ENCODE measurements at places on chromosomes 12 and 14. TPM values are rescaled to one million over a fixed set of nuclear protein-coding genes. Genes with fewer than 3 reads are reported as not detected.

The NPFF gene
- polyA plus RNA-seq: not detected

The CCER1 gene
- polyA plus RNA-seq: not detected

The VCPKMT gene
- 7.1 TPM for polyA plus RNA-seq

GRCh38 chr12:116870306-116870705 lies 10.9 kb downstream of the HRK start:
- DNase-seq: no peak

DNA sequence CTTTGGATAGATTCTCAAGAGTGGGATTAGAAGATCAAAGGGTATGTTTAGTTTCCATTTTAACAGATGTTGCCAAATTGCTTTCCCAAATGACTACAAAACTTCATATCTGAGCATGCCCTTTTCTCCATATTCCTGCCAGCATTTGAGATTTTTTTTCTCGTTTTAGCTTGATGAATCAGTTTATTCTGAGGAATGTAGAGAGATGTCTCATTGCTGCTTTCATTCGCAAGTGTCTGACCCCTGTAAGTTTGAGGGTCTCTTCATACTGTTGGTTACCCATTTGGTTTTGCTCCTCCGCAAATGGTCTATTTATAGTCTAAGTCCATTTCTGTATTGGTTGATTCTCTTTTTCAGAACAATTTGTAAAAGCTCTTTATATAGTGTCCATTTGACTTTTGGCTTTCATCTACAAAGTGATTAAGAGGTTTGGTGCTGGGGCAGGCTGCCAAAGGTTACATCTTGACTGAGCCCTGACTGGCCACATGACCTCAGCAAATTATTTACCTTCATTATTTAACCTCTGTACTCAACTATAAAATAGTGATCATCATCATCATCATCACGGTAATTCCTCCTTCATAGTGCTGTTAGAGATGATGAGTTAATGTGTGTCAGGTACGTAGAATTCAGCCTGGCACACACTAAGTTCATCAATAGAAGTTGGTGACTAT lies 33.6 kb downstream of the HCAR2 start:
- DNase-seq: no peak

All from heart left ventricle (tissue), 16 donors.